ENCODE measurements at places on chromosomes 11 and 22.
A peak's percentile ranks its signal among the peaks of the same experiment; 100 is the strongest.

DNA sequence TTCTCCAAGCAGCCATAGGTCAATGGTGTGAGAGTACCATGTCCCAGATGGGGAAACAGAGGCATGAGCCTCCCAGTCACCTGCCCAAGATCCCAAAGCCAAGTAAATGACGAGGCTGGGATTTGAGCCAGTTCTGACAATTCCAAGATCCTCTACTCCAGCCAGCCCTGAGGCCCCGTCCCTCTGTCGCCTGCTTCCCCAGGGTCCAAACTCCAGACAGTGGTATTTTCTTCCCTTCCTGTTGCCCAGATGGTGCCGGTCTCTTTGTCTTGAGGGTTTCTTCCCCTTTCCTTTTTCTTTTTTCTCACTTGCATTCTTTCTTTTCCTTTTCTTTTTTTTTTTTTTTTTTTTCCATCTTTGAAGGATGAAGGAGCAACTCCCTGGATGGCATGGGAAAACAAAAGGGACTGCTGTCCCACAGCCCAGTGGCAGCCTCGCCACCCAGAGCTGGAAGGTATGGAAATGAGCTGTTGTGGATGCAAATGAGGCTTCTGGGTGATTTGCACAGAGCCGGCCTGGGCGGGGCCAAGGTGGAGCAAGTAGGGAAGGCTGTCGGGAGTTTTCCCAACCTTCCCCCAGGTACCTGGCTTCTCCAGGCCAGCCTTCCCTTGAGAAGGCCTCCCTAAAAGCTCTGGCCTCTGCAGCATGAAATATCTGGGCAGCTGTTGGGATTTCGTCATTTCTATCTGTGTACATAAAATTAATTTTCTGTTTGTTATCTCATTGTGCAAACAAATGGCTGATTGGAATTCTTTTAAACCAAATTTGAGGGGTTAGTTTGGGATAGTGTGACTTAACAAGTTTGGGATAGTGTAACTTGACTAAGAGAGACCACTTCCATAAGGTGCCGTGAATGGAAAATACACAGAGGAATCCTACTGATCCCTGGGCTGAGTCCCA, 146.8 kb downstream of the MN1 start:
- no peak for DNase-seq

DNA sequence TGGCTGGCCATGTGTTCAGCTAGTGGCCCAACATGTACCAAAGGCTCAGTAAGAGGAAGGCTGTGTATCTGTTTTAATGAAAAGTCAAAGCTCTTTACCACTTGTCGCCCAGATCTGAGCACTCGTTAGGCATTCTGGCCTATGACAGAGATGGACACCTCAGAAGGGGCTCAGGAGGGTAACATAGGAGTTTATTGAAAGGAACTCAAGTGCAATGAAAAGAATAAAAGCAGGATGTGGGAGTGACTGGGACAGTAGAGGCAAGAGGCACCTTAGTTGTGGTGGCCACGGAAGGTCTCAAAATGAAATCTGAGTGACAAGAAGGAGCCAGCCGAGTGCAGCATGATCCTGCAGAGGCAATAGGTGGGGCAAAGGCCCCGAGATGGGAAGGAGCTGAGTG, 309.7 kb downstream of the MN1 start:
- no peak for DNase-seq

DNA sequence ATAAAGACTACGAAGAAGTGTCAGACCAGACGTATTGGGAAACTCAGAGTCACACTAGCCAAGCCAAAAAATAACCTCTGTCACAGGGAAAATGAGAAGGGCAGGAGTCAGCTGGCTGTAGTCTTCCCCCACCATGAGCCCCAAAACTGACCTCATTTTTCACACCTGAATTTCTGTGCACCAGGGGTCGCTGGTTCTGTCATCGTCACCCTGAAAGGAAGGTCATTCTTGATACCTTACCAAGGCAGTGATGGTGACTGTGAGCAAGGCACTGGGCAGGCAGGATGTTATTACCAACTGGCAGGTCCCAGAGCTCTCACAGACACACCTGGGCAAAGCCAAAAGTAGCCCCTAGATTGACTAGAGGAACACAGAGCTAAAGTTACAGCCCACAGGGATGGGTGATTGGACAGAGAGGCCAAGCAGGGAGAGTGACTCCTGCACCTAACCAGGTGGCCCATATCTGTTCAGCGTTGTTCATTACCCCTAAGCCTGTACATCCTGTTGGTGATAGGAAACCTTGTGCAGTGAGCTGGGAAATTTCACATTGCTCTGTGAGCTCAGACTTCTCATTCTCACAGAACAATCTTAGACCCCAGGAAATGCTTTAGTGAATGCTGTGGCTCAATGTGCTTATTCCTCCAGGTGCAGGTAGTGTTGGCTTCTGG, 32.3 kb upstream of the OR56A1 start:
- no peak for DNase-seq

- no peak for DNase-seq
Observed at GRCh38 chr11:120890609-120891320, 133.1 kb upstream of the TBCEL start.

DNA sequence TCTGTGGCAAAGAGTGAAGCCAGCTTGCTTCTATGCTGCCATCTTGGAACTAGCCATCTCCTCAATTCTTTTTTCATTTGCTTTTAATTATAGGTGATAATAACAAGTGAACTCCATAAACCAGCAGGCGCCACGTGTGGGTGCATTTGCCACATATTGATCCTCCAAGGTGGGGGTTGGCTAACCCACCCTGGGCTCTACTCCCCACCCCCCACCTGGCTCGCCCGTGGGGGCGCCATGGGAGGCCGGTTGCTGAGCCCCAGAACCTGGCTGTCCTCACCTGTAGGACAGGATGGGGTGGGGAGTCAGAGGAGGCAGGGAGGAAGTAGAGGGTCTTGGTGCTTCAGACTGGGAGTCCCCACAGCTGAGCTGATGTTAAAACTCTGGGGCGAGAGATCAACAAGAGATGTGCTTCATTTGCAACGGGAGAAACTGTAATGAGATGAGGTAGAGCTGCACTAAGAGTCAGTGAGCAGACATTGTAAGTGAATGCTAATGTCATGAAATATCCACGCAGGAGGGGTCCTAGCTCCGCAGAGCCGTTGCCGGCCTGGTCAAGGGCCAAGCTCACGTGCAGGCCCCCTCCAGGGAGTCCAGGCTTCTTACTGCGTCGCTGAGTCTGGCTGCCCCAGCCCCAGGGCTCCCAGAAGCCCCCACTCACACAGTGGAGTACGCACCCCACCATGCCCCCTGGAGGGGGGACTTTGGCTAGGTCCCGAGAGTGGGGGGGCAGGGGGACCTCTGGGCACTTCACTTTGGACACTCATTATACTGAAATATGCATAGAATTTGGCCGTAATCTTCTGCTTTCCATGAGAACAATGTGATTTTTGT, 59.4 kb downstream of the BRD1 start:
- DNase-seq: no peak

DNA sequence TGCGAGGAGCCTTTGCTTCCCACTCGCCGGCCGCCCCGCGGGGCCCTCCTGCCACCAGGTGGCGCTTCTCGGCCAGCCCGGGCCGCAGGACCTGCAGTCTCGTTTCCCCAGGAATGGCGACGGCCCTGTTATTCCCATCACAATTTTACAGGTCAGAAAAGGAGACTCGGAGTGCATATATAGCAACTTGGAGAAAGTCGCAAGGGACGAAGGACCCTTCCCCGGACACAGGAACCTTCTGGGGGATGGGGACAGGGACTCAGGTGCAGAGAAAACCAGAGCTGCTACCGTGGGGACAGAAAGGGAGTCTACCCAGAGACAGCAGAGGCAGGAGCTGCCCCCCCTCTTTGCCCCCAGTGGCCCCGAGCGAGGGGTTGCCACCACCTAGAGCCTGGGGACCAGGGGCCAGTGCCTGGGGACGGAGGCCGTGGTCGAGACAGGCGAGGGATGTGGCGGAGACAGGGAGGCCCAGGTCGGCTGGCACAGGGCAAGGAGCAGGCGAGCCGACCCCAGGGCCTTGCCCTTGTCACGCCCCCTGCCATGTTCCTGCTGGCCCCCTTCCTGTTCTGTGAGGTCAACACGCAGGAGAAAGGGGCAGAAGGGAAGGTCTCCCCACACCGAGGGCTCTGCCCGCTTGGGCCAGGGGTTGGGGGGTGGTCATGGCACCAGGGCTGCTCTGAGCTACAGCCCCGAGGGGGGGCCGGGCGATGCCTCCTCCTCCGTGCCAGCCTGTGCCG, 3.5 kb upstream of the KRTAP5-6 start:
- peak; percentile 49 for DNase-seq

DNA sequence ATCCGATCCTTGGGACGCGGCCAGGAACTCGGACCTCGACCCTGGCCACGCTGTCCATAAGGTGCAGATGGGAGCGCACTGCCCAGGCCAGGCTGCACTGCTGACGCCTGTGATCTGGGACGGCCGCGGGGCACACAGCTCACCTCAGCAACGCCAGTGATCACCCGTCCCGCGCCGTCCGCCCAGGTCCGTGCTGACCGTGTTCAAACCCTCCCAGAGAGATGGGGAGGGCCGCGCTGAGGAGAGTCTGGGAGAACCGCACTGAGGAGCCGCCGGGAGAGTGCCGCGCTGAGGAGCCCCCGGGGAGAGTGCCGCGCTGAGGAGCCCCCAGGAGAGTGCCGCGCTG, 636 bp downstream of the KCNQ1OT1 start:
- DNase-seq: no peak

- no peak for DNase-seq
Observed at GRCh38 chr22:32492111-32492510, 17.5 kb downstream of the FBXO7 start.

DNA sequence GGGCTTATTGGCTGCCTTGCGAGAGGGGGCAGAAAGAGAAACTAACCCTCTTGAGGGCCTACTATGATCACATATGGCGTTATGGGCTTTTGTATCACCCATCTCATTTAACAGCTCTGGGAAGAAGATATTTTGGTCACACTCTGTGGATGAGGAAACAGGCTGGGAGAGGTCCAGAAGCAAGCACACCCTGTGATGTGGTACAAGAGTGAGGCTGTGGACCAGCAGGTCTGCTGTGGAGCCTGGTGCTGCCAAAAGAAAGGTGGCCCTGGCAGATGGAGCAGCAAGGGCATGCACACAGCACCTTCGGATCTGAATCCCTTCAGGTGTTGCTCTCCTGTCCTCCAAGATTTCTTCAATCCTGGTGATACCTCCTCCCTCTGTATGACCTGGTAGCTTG, 64.1 kb downstream of the KCNC1 start:
- DNase-seq: no peak

- no peak for DNase-seq
Observed at GRCh38 chr11:20783220-20783619, 113.8 kb downstream of the NELL1 start.

GRCh38 chr11:80970037-80970436, 1529.2 kb upstream of the TENM4 start:
- DNase-seq: no peak

DNA sequence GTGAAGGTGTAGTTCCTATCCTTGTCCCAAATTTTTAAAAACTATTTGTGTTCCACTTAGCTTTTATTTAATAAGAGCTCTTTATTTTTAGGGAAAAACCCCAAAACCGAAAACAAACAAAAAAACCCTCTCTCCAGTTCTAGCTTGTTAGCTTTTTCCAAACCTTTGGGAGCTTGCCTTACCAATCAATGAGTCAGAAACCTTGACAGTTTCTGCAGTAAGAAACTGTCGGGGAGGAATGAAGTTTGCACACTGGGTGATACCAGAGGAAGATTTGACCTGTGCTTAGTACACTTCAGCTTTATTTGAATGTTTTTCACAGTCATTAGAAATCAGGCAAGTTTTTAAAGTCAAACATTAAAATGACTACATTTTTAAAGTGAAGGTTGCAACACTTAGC, 105.0 kb downstream of the FAT3 start:
- no peak for DNase-seq

- no peak for DNase-seq
Observed at GRCh38 chr22:23251445-23252093, 71.3 kb downstream of the BCR start.

DNA sequence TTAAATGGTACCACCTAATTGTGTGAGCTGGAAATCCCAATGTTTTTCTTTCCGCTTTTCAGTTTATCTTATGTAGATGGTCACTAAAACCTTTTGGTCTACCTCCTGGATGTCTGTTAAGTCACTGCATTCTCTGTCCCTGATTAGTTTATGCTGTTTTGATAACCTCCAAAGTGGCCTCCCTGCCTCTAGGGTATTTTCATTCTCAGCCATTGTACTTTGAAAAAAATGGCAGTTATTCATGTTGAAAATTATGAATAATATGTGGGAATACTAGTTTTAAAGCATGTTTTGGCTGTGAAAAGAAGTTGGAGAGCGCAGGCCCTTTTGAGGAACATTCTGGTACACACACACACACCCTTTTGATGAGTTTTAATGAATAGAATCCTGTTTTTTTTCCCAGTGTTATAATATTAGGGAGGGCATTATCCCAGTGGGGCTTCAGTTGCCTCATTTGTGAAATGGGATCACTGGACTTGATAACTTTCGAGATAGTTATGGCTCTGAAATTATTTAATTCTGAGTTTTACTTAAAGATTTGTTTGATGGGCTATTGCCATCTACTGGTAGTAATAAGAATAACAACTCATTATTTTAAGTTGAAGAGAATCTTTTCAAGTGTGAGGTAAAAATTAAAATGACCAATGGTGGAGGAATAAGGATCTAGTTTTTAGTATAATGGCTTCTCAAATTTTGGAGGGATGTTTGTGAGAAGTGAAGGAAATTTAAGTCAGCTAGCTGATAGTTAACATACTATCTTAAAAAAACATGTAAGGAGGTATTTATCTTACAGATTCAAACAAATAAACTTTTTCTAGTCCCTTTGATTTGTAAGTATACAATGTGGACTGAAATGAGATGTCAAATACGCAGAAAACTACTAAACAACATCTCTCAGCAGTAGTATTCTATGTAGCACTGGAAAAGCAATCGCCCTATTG, 3.9 kb downstream of the FDX1 start:
- peak; percentile 24 for DNase-seq

GRCh38 chr11:68925611-68926010, 21.9 kb downstream of the IGHMBP2 start:
- DNase-seq: no peak

DNA sequence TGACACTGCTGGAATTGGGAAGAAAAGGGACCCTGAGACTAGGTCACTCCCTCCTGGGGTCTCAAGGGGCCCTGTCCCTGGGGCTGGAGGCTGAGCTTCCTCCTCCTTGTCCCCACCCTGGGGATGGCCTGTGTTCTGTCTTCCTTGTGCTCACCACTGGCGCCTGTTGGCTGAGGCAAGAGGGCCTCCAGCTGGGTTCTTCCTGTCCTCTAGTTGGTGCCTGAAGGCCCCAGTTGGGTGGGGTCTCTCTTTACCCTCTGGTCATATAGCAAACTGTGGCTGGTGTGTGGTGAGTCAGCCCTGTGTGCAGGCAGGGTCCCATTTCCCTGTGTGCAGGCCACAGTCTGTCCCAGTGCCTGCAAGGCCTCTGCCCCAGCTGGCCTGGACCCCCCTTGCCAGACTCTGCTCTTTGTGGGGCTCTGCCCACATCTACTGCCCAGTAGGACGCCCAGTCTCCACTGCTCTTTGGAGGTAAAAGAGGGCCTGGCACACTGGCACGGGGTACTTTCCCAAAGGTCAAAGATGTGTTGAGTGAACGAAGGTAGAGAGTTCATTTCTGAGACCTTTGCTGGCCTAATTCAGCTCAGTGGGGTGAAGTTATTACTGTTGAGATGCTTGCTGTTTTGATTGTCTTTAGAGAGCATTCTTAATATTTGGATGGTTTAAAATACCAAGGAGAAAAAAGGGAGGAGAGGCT, 55.1 kb upstream of the CLDN5 start:
- DNase-seq: no peak

All from KG1 (cell line).